ENCODE measurements at places on chromosomes 3 and 15.
A peak's percentile ranks its signal among the peaks of the same experiment; 100 is the strongest.

GRCh38 chr3:37510755-37511154, 336.4 kb upstream of the LRRFIP2 start:
- no peak for DNase-seq

DNA sequence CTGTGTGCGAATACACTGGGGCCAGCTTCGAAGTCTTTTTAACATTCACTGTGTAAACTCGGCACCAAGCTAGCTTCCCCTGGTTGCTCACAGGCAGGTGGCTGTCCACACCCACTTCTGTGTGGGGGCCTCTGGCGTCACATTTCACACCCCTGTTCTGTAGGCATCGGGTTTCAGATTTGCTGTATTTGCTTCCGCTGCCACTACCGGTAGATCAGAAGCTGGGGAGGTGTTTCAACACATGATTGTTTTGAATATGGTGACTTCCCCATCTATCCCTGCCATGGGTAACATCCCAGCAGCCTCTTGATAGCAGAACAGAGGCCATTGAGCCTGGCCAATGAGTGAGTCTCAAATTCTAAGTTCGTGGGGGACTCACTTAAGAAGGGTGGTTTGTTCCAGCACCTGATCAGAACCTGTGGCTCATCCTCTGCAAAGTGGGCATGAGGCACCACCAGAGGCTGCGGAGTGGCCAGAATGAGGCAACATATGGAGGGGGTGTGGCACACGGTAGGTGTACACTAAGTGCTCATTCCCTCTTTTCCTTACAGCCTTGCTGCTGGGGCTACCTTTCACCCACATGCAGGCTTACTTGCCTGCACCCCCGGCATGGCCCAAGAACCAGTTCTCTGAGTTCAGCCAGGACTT, 61.5 kb downstream of the IQSEC1 start:
- DNase-seq, result no peak

DNA sequence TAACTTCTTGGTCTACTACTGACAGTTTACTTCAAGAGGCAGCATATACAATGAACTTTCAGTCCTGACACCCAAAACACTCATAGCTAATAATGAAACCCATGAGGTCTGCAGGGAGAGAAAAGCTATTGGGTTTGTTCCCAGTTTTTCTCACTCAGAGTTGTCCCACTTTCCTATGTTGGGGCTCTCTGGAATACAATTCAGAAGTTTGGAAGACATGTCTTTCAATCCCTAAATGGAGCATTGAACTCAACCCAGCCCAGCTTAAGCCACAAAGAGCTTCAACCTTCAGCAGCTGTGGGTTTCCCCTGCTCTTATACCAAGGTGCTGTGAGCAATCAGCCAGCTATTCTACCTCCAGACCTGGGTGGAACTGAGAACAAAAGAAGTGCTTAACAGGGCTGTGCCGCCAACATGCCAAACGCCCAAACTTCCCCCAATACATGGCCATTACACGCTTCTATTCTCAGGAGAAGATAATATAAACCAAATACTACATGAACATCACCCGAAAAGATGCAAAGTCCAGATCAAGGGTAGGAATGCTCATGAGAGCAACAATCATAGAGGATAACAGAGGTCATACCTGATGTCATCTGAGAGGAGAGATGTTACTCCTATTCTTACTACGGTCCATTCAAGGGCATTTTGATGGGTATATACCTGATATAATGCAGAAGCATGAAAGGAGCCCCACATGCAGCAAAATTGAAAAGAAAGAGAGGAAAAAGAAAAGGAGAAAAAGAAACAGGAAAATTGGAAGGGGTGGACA, 131.2 kb upstream of the TGFBR2 start:
- no peak for DNase-seq

- DNase-seq, result peak; percentile 55
These were observed 45.8 kb downstream of the MITF start for GRCh38 chr3:69784954-69785514.

DNA sequence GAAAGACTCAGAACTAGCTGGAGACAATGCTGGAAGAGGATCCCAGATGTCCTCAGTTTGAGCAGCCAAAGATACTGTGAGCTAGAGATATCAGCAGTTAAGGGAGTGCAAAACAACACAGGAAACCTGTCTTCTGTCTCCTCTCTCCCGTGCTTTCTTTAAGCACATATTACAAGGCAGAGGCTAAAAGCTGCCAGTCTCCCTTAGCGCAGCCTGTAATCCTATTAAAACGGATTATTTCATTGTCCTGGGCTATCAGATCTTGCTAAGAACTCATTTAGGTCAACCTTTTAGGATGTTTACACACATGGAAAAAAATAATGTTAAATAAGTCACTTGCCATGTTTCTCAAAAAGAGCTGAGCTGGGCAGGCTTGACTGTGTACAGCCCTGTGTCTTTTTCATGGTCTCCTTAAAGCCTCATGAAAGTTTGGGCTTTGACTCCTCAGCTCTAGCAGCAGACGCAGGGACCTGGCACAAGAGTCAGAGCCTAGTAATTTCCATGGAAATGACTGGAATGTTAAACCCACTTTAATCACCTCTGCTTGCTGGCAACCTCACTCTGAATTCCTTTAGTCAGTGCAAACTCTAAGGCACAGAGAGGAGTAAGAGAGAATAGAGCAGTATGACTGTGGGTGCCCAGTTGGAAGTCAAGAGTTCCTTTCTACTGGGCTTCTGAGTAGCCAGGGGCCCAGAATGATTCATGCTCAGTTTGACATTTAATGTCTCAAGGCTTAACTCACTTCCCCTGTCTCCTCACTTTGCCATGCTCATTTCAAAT, 491.9 kb downstream of the NTRK3 start:
- DNase-seq, result peak; percentile 84

DNA sequence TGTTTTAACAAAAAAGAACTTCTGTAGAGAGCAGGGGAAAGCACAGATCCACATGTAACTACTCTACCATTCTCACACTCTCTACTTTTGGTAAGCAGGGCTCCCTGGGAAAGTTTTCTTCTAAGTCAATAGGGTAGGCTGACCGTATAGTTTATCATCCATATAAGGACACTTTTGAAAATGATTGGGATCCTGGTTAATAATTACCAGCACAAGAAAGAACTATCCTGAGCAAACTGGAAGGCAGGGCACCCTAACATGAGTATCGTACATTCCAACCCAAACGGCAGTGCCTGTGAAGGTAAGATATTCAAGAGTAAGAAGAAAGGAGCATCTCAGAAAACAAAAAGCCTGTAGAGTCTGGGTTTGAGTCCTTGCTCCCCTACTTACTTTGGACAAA, 22.1 kb downstream of the SUSD5 start:
- DNase-seq, result no peak

DNA sequence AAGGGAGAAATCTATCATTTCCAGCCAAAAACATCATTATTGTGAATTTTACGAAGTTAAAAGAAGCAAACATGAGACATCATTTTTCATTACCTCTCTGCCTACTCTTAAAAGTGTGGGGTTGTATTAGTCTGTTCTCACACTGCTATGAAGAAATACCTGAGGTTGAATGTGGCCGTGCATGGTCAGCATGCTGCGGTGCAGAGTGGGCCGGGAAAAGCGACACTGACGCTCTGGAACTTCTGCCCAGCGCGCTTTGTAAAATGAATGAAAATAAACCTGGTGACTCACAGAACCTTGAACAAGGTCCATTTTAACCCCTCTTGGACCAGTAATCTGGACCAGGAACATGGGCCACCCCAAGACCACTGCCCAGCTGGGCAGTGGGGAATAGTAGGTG, 31.0 kb upstream of the DNAJC13 start:
- no peak for DNase-seq

- DNase-seq, result no peak
These were observed 802 bp upstream of the CHRNB4 start for GRCh38 chr15:78641749-78642275.

Data from fibroblast of skin of abdomen (primary cell).